ENCODE measurements at places on chromosomes 11 and 22. TPM values are rescaled to one million over a fixed set of nuclear protein-coding genes. Genes with fewer than 3 reads are reported as not detected.

APOL4 gene
- not detected for total RNA-seq

DNA sequence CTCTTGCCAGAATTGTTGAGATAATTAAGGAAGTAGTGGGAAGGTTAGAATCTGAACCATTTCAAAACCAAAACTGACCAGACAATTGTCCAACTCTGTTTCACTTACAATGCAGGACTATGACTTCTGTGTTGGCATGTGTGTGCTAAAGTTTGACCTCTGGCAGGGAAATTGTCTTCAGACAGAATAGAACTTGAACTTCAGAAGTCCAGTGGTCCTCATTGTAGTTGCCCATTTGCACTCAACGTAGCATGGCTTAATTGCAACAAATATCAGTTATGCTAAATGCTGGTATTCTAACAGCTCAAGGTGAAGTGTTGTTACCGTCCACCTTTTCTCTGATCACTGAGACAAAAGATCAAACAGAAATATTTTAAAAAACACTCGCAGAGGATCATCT is 47.2 kb downstream of the BLID start:
- no peak for DNase-seq

CTSW gene
- total RNA-seq, result 1.8 TPM

DNA sequence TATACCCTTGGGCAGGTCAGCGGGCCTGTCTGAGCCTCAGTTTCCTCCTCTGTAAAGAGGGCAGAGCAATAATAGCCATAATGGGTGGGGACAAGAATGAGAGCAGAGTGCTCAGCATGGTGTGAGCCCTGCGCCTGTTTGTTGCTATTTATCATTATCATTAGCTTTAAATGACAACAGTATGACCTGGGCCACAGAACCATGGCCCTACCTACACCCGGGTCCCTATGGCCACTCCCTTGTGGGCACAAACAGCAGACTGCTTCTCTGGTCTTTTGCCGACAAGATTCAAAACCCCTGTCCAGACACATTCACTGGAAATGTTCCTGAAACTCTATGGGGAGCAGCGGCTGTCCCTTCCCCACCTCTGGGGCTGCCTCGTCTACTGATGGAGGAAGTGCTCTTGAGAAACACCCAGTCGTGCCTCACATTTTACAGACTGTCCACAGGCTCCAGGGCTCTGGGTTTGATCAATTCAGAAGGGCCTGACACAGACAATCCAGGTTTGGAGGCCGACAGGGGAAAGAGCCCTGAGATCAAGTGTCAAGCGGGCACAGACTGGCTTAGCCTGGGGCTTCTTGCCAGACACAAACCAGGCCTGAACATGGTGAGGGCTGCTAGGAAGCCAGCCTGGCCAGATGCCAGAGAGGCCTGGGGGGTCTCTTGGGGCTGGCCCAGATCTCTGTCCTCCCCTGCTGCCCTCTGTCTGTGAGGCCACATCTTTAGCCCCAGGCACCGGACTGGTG is 112.5 kb upstream of the CD82 start:
- no peak for DNase-seq

- no peak for DNase-seq
Measured at GRCh38 chr11:69394869-69395246, 86.6 kb upstream of the LINC01488 start.

DNA sequence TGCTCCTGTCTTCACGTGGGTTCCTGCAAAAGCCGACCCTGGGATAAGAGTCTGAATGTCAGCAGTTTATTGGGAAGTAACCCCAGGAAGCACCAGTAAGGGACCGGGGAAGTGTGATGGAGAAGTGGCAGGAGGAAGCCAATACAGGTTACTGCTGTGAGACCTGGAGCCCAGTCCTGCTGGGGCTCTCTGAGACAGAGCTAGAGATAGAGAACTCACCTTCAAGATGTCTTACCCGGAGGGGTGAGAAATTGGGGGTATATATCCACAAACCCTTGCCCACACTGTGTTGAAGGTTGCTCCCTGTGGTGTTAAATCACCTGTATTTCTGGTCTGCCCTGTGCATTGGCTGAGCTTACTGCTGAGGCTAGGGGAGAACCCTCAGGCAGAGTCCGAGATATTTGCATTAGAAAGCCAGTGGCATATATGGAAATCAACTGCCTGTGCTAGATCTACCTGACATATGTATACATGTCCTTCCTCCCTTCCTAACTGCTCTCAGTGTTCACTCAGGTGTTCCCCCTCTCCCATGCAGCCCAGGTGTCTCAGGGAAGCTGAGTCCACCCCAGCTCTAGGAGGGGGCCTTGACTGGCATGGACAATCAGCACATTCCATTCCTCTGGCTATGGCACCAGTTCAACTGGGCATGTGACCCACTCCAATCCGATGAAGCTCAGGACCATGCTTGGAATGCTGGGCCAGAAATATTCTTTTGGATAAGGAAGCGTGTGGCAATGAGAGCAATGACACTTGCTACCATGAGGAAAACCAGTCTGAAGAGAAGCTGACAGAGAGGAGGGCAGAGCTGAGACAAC is 6.8 kb upstream of the MICAL2 start:
- DNase-seq, result no peak

- no peak for DNase-seq
Measured at GRCh38 chr22:25111579-25112517, 87.8 kb upstream of the CRYBB3 start.

- no peak for DNase-seq
Measured at GRCh38 chr22:27466778-27467438, 334.6 kb downstream of the MN1 start.

DNA sequence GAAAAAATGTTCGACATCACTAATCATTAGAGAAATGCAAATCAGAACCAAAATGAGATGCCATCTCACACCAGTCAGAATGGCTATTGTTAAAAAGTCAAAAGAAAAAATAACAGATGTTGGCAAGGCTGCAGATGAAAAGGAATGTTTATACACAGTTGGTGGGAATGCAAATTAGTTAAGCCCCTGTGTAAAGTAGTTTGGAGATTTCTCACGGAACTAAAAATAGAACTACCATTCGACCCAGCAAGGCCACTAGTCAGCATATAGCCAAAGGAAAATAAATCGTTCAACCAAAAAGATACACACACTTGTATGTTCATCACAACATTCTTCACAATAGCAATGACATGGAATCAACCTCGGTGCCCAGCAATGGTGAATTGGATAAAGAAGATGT is 503.2 kb downstream of the OPCML start:
- no peak for DNase-seq

GRCh38 chr11:46363455-46364005 is 16.3 kb downstream of the DGKZ start:
- DNase-seq, result peak; percentile 96

GRCh38 chr11:122633219-122633829 is 22.2 kb upstream of the UBASH3B start:
- DNase-seq, result peak; percentile 34

DNA sequence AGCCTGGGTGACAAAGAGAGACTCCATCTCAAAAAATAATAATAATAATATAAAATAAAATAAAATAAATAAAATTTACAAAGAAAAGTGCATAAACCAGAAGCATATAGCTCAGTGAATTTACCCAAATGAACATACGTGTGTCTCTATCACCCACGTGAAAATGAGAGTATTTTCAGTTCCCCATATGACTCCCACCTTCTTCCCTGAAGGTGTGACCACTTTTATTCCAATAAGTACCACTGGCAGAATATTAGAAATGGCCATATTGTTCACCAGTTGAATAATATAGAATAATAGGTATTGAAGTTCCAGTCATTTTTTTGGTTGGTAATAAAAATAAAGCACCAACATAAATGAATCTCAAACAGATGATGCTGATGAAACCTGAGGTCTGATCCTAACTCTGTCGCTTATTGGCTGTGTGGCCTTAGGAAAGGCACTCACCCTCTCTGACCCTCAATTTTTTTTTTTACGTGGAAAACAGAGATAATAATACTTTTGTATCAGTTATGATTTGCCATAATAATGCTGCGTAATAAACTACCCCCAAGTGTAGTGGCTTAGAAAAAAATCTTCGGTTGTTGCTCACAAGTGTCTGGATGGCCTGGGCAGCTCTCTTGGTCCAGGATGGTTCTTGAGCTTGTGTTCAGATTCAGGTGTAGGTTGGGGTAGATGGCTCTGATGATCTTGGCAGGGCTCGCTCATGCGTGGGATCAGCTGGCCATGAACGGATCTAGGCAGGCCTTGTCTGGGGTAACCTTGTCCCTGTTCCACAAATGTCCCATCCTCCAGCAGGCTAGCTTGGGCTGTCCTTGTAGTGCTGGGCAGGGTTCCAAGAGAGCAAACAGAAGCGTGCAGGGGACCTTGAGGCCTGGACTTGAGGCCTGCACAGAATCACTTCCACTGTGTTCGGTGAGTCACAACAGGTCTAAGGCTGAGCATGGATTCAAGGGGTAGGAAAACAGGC is 88.1 kb downstream of the MYO18B start:
- no peak for DNase-seq

GRCh38 chr22:21996175-21996720 is 13.7 kb upstream of the TOP3B start:
- DNase-seq, result no peak

DNA sequence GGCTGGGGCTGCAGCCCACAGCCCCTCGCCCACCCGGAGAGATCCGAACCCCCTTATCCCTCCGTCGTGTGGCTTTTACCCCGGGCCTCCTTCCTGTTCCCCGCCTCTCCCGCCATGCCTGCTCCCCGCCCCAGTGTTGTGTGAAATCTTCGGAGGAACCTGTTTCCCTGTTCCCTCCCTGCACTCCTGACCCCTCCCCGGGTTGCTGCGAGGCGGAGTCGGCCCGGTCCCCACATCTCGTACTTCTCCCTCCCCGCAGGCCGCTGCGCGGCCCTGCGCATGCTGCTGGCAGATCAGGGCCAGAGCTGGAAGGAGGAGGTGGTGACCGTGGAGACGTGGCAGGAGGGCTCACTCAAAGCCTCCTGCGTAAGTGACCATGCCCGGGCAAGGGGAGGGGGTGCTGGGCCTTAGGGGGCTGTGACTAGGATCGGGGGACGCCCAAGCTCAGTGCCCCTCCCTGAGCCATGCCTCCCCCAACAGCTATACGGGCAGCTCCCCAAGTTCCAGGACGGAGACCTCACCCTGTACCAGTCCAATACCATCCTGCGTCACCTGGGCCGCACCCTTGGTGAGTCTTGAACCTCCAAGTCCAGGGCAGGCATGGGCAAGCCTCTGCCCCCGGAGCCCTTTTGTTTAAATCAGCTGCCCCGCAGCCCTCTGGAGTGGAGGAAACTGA is 731 bp downstream of the GSTP1 start:
- DNase-seq, result peak; percentile 28

GRCh38 chr11:44539971-44540370 is 25.5 kb upstream of the CD82 start:
- no peak for DNase-seq

DNA sequence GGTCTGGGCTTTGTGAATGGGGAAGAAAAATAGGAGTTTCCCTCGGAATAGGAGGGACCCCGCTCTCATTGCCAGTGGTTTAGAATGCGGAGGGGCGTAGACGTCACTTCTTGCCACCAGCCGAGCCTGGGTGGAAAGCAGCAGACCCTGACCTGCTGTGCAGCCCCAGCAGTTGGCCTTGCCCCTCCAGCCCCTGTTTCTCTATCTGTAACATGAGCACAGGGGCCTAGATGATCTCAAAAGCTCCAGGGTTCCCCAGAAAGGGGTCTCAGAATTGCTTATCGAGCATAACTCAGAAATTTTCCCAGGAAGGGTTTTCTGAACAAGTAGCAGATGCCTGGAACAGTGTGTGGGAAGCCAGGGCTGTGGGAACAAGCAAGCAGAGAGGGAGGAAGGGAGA is 43.9 kb downstream of the C11orf91 start:
- DNase-seq, result no peak

DNA sequence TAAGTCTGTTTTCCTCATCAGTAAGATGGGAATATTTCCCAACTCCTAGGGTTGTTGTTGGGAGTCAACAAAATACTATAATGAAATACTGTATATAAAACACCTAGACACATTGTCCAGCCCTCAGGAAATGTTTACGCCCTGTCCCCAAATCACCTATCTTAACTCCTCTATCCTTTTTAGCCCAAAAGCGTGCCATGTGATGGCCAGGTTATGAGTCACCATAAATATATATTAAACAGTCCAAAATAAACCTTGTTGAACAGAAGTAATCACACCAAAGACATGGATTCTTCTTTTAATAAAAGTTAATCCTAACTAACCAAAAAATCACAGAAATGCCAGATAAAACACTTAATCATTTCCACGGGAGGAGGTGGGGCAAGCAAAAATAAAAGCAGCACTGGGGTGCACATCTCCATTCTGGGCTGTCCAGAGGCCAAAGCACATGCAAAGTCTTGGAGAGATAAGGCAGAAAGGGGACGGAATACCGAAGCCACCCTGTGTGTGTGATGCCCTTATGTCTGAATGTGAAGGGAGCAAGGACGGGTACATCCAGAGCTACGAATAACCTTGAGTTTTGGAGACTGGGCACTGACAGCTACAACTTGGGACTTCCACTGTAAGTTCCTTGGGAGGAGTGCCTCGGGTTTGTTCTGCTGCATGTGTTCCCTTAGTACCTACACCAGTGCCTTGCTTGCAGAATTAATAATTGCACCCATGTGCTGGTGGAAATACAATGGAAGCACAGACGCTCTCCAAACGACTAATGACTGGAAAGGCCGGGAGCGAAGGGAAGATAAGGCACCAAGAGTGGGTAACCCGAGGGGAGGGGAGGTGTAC is 1.1 kb downstream of the OSBP start:
- peak; percentile 2 for DNase-seq

DNA sequence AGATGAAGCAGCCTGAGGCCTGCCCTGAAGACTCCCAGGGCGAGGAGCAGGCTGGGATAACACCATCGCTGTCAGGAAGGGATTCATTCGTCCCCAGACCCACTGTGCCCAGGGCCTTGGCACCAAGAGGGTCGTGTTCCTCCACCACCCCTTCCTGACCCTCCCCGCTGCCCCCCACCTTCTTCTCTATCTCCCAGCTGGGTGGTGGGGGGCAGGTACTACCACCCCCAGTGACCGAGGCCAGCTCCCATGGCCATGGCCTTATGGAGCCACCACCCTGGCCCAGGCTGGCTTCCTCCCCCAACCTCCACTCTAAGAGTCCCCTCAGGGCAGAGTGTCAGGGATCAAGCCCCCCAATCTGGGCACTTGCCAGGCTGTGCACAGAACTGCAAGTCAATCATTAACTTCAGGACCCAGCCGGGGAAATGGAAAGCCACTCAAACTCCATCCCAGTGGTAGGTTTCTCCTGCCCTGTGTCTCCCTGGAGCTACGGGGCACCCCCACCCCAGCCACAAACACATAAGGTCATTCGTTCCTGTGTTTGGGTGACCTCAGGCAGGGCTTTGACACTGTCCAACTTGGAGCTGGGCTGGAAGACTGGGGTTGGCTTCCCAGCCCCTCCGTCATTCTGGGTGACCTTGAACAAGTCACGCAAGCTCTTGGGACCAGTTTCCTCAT is 33.3 kb upstream of the WNT11 start:
- no peak for DNase-seq

DNA sequence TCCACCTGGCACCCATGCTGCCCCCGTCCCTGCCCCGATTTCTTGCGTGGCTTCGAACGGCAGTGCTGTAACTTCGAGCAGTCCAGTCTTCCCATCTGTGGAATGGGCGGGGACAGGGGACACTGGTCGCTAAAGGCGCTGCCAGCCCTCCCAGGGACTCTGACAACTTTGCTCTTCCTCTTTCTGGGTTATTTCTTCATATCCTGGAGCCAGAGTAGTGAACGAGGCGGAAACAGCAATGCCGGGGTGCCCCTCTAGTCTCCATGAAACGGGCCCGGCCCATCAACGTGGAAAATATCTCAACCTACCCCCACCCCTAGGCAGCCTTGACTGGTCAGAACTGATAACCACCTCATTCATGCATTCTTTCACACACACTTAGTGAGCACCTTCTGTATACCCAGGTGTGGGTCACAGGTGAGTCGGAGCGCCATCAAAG is 42.8 kb downstream of the TRIOBP start:
- DNase-seq, result no peak
